NCI-H446 treated with DMSO at 0.1 percent for 48 hours (cell line): ENCODE measurements at places on chromosomes 7 and 10.

DNA sequence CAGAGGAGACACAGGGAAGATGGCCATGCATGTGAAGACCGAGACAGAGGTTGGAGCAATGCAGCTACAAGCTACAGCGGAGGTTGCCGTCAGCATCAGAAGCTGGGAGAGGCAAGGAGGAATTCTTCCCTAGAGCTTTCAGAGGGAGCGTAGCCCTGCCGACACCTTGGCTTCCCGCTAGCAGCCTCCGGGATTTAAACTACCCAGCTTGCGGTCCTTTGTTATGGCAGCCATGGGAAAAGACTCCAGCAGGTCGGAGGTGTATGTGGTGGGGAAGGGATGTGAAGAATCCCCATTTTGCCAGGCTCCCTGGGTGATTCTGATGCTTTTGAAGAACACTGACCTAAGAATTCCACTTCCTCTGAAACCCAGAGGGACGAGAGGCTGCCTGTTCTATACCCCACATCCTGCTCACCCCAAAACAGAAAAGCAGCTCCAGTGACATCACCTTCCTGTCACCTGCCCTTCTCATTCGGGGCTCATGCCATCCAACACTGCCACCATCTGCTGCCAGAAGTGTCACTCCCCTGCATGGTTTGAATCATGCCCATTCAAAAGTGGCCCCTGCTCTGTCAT, 3.3 kb upstream of the SEPHS1 start:
- DNase-seq = no peak

GRCh38 chr7:84258628-84259027, 64.0 kb upstream of the SEMA3A start:
- DNase-seq = peak; percentile 31

- DNase-seq = no peak
Measured at GRCh38 chr10:43735907-43736306, 87.2 kb upstream of the ZNF32 start.

GRCh38 chr10:11149807-11150141, 132.1 kb downstream of the CELF2 start:
- no peak for DNase-seq

DNA sequence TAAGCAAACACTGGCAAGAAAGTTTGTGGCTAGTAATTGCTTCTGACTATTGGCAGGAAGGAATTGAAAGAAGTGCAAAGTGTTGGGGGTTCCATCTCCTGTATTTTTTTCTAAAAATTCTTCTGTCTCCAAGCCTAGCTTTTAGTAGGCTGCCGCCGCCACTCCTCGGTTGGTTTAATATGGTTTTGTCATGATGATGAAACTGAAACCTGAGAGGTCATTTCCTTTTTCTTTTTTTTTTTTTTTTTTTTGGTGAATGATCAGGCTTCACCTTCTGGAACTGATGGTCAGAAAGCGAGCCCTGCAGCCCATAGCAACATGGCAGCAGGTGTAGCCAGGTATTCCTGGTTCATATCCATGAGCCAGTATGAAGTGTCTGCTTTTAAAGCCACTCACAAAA, 75.3 kb upstream of the AGBL3 start:
- DNase-seq = no peak

- no peak for DNase-seq
Measured at GRCh38 chr7:101586078-101586905, 42.8 kb downstream of the MYL10 start.

DNA sequence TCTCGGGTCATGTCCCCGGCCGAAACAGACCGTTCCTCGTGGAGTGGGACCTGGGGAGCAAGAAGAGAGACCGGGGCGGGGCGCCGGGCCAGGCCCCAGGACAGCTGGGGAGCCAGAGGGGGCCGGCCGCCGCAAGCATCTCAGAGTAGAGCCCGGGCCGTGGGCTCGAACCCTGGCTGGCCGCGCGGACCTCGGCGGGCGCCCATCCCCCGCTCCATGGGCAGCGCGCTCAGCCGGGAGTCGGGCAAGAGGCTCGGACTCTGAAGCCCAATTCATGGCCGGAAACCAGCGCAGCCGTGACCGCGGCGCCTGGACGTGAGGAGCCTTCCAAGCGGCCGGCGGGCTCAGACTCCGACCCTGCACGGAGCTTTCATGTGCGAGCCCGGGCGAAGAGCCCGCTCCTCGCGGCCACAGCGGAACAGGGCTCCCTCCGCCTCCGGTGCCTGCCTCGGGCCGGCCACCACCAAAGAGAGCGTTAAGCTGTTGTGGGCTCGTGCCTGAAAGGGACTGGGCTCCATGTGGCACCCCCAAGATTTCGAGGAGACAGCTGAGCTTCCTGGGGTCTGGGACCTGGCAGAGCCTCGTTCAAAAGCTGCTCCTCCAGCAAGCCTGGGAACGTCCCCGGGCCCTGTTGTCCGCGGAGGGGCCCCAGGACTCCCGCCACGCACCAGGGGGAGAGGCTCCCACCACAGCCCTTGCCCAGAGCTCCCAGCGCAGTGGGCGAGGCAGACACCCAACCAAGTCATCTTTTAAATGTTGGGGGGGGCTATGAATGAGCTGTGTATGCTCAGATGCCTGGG, 757 bp upstream of the GRID1 start:
- DNase-seq = no peak

- no peak for DNase-seq
Measured at GRCh38 chr7:117219485-117219884, 103.4 kb downstream of the WNT2 start.

GRCh38 chr7:137462847-137463246, 119.3 kb upstream of the PTN start:
- no peak for DNase-seq

DNA sequence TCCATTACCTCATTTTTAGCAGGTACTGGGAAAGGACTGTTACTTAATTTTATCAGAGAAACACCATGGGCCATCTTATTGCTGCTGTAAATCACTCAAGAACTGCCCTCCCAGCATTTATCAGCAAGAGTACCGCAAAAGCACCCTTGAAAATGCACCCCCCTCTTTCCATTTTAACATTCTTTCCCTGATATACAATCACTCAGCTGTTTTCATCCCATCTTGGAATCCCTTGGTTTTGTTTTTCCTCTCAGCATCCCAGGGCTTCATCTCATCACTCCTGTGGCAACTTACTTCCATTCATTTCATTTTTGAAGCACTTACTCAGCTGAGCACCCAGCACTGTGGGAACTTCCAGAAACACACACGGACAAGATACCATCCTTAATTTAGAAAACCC, 36.5 kb downstream of the RAPGEF5 start:
- no peak for DNase-seq

DNA sequence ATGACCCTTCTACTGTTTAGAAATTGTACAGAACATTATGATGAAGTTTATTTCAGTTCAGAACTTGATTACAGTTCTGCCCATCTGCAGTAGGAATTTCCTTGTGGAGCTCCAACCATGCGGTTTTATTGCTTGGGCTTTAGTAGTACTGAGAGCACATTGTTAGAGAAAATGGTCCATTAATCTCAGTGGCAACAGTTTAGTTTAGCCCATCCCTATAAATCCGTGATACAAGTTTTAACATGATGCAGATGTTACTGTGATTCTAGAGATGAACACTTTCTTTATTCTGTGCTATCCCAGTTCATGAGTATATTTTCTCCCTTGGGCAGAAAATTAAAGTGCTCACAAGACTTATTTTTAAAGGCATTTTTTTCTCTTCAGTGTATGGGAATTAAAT, 84.8 kb upstream of the FZD8 start:
- DNase-seq = no peak
